Stimulated activated CD4-positive, alpha-beta T cell treated with anti-CD3 and anti-CD28 coated beads, Interleukin-15, amount 100 ng/mL, for 24 hours (primary cell): ENCODE measurements at places on chromosomes 5 and 9.

GRCh38 chr5:53892224-53892623 is 331.8 kb downstream of the NDUFS4 start:
- no peak for DNase-seq

DNA sequence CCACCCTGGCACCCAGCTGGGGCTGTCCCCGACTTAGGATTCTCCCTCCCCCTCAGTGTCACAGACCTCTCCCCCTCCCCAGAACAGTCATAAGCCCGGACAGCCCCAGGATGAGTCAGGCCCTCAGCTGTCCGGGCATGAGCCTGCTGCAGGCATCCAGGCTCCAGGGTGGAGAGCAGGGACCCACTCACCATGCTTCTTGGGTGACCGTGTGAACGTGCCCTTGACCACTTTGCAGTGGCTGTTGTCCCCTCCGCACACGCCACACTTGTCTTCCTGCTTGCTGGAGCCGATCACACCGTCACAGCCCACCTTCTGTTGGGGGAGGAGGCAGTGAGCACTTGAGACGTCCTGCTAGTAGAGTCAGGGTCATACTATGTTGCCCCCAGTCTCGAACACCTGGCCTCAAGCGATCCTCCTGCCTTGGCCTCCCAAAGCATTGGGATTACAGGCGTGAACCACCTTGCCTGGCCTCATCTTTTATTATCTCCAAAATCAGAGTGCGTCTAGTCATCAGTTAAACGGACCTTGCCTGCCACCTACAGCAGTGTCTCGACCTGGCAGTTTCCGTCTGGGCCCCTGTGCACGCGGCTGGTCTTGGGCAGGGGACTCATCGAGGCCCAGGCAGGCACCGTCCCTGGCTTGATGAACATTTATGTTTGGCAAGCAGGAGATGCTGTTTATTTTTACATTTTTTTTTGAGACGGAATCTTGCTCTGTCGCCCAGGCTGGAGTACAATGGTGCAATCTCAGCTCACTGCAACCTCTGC is 72.6 kb downstream of the ZNF354C start:
- DNase-seq, result no peak

- no peak for DNase-seq
Observed at GRCh38 chr5:52743529-52743928, 44.2 kb upstream of the ITGA1 start.

GRCh38 chr5:95803271-95804148 is 19.0 kb downstream of the GLRX start:
- no peak for DNase-seq

- DNase-seq, result no peak
Observed at GRCh38 chr9:19193029-19193324, 37.5 kb upstream of the DENND4C start.

GRCh38 chr9:115198001-115198400 is 80.0 kb upstream of the TNC start:
- DNase-seq, result no peak

DNA sequence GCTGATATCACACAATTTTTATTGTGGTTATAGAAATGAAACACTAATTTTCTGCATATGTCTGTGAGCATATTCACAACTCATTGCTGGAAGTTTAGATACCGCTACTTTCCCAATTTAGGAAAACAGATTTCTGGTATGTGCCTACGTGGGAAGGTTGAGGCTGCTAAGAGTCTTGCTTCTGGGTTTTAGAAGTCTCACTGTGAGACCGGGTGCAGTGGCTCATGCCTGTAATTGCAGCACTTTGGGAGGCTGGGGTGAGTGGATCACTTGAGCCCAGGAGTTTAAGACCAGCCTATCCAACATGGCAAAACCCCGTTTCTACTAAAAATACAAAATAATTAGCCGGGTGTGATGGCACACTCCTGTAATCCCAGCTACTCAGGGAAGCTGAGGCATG is 39.6 kb downstream of the UBAP1 start:
- DNase-seq, result no peak

GRCh38 chr5:52854301-52854700 is 66.6 kb downstream of the ITGA1 start:
- DNase-seq, result no peak

GRCh38 chr5:137142764-137143605 is 356.1 kb downstream of the SPOCK1 start:
- DNase-seq, result no peak

GRCh38 chr9:76414661-76415060 is 20.4 kb upstream of the RFK start:
- DNase-seq, result no peak

DNA sequence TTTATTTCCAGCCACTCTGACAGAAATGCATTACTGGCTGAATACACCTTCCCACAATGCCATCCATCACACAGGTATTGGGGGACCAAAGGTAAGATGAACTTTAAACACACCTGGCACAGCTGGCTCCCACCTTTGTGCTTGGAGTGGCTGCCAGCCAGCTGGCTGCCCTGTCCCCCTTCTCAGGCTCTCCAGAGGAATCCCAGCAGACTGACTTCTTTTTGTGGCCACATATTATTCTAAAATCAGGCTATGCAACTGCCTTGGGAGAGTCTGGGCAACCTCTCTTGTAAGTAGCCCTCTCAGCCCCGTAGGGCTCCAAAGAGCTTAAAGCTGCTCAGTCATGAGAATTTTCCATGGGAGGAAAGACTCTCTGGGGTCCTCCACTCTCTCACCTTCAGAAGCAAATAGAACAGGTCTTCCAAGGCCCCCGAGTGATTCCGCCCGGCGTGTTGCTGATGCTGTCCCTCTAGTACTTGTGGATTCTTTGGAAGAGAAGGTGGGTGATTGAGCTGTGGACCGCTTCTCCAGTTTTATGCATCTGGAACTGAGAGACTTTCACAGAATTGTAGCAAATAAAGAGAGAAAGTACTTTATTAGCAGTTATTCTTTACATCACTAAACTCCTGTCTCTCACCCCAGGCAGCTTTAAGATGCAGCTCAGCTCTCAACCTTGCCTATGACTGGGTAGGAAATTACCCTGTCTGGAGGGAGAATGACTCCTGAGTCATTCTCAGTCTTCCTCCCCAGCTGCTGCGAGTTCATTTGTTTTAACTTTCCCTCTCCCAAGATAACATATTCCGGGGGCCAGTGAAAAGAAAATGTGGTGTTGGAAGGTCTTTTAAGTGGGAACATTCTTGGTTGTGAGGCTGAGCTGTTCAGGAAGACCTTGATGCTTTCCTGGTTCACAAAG is 159.4 kb upstream of the PITX1 start:
- DNase-seq, result no peak

DNA sequence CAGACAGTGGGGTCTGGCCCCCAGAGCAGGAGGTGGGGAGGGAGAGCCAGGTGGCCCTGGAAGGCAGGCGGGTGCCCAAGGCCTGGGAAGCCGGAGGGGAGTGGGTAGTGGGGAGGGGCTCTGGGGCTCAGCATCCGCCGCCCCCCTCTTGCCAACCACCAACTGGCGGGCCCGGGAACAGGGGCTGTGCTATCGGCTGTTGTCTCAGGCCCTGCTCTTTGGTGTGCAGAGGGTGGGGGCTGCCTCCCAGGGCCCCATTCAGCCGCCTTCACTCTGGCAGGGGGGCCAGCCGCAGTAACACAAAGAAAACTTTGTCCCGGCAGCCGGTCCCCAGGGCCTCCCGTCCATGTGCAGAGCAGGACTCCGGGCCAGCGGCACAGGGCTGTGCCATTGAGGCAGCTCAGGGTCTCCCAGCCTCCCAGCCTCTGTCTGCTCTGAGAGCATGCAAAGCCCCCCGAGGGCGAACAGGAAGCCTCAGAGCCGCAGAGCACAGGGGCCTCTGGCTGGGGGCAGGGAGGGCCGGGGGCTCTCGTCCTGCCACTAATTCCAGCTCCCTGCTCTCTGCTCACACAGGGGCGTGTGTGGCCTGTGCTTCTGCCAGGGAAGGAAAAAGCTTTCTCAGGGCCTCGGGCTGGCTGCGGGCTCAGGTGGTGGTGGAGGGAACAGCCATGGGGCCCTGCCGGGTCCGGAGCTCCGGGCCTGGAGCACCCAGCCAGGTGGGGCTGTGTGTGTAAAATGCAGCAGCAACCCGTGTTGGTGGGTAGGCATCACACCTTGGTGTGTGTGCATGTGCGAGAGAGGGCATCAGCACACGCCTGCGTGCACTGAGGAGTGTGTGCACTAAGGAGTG is 54.2 kb upstream of the NOTCH1 start:
- DNase-seq, result no peak

DNA sequence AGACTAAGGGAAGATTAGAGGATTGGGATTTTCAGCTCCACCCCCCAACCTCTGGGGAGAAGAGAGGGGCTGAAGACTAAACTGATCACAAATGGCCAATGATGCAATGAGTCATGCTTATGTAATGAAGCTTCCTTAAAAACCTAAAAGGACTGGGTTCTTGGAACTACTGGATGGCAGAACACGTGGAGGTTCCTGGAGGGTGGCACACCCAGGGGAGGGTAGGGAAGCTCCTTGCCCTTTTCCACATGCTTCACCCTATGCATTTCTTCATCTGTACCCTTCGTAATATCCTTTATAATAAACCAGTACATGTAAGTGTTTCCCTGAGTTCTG is 48.6 kb downstream of the ARHGEF28 start:
- no peak for DNase-seq

DNA sequence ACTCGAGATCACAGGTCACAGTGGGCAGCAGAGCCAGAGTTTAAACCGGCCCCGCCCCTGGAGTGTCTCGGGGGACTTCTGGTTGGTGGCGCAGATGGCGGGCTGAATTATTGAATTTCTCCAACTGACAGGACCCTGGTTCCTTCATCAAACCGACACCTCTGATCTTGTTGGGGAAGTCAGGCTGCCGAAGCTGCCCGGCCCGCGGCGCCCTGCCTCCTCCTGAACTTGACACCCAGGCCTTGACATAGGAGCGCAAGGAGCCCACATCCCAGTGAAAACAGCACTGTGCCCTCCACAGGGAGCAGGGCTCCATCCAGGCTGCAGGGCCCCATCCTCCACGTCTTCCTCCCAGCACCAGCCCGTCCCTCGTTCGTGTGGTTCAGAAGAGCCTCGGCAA is 105.2 kb downstream of the OLFM1 start:
- no peak for DNase-seq

GRCh38 chr9:123871781-123872180 is 58.1 kb downstream of the DENND1A start:
- DNase-seq, result no peak

DNA sequence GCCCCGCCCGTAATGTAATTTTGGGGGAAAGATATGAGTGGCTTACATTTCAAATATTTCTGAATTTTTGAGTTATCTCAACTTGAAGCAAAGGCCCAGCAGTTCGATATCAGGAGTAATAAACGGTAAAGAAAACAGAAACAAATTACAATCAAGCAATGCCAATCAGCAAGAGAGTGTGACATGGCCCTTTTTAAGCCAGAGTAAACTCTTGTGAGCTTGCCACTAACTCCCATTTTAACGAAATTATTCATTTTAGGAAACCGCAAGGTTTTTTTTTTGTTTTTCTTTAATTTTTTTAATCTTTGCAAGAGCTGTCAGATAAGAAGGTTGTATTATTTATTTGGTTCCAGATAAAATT is 17.6 kb upstream of the CDK7 start:
- no peak for DNase-seq

DNA sequence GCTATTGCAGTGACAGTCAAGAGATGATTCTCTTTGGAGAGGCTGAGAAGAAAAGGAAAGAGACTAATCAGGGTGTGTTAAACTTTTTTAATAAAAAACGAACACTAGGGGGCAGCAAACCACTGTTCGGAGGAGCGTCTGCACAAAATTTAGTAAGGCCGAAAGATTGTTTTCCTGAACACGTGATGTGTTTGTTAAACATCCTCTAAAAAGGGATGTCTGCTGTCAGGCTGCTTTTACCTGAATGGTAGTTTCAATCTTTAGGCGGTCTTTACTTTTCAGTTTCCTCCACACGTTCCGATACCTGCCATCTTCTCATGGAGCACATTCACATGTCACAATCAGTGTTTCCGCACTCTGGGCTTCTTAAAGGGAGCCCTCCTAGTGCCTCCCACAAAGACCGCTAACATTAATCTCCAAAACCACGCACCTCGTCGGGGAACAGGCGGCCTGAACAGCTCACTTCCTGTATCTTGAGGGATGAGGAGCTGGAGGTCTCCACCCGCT is 125.2 kb downstream of the GPBP1 start:
- peak; percentile 74 for DNase-seq

DNA sequence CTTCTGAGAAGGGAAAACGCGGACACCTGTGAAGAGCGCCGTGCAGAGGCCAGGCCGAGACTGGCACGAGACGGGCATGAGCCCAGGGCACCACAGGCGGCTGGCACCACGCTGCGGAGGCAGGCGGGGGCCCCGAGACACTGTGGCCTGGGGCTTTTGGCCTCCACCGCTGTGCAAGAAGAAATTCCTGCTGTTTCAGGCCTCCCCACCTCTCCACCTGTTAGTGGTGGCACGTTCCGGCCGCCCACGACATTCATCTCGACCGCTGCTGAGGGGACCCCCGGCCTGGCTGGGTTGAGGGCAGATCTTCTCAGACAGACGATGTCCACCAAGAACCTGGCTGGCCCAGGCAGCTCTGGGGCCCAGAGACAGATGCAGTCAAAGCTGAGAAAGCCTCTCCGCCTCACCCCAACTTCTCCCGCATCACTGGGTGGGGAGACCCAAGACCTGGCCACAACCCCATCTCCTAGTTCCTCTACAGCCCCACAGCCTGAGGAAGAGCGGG is 11.5 kb downstream of the NACC2 start:
- DNase-seq, result no peak
